ENCODE measurements at places on chromosomes 3 and 15.

- no peak for DNase-seq
These were observed 73.3 kb downstream of the TRANK1 start for GRCh38 chr3:36871379-36872126.

GRCh38 chr3:183185696-183186095 lies 23.2 kb upstream of the LAMP3 start:
- DNase-seq, result no peak

- DNase-seq, result no peak
These were observed 9.2 kb upstream of the ITGA11 start for GRCh38 chr15:68441045-68441743.

GRCh38 chr15:99365242-99365641 lies 114.0 kb downstream of the LRRC28 start:
- no peak for DNase-seq

GRCh38 chr15:89177633-89178306 lies 43.6 kb downstream of the RLBP1 start:
- no peak for DNase-seq

- DNase-seq, result no peak
These were observed 76.3 kb downstream of the THBS1 start for GRCh38 chr15:39657181-39657580.

DNA sequence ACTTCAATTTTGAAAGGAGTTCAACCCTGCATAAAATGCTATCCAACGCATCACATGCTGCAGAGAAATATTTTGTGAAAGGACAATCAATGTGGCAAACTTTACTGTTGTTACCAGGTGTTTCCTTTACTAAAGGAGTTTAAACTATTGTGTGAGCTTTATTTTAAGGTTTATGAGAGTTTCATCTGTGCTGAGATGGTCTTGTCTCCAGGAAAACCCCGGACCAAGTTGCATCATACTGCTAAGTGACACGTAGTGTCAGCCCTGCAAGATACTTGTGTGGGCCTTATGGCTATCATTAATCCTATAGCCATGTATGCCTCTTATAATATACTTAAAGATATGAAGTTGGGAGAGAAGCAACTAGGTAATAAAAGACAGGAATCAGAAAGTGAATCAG lies 94.5 kb upstream of the EPHA6 start:
- no peak for DNase-seq

DNA sequence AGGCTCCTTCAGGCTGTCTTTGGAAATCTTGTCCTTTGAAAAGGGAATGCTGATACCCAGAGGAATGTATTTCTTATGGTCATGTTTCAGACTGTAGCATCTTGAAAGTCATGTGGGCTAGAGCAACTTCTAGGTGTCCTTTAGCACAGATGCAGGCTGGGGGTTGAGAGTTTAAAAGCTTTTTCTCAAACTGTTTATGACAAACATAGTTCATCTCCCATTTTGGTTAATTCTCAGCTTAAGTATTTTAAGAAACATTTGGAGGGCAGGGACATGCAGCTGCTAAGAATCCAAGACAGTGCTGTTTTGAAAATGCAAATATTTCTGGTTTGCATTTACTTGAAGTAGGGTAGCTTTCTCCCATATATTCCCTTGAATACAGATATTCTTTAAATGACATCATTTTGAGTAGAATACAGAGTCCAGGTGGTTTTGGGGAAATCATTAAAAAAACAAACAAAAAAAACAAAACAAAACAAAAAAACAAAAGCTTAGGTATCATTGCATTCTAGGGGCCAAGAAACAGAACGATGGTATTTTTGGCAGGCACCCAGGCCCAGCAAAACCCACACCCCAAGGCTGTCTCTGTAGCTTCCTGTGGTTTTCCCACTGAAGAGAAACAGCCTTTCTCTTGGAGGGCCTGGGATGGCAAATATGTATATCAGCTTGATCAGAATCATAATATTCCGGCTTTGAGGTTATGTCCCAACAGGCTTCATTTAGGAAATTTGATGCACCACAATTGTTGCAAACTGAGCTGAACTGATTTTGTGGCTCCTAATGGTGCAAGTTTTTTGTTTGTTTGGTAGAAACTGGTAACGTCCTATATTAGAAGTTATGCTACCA lies 120.0 kb downstream of the ATG7 start:
- no peak for DNase-seq

GRCh38 chr15:76286271-76286879 lies 24.9 kb downstream of the ETFA start:
- DNase-seq, result no peak

GRCh38 chr3:184713040-184713355 lies 1.1 kb upstream of the MAGEF1 start:
- no peak for DNase-seq

GRCh38 chr3:196569003-196569516 lies 600 bp downstream of the FBXO45 start:
- DNase-seq, result no peak

- DNase-seq, result no peak
These were observed 28.3 kb downstream of the PLXND1 start for GRCh38 chr3:129577925-129578786.
